ENCODE measurements at places on chromosomes 11 and 22.

- DNase-seq, result peak; percentile 53
Observed at GRCh38 chr22:39349506-39349966, 255 bp upstream of the SYNGR1 start.

DNA sequence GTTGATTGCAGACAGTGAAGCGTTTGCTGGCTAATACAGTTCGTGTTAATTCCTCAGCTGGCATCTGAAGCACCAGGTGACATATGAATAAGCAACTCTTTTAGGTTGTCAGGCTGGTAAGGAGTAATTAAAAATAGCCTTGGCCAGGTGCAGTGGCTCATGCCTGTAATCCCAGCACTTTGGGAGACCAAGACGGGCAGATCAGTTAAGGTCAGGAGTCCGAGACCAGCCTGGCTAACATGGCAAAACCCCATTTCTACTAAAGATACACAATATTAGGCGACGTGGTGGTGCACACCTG is 74.9 kb downstream of the CECR2 start:
- DNase-seq, result no peak

- DNase-seq, result peak; percentile 91
Observed at GRCh38 chr11:17734418-17734911, at the start of gene KCNC1. Gene KCNC1, plus strand, starts transcription at chr11:17734781. Its CDS starts 1,222 bp downstream, at chr11:17736003.

- DNase-seq, result no peak
Observed at GRCh38 chr11:72833811-72834493, 19.7 kb downstream of the ATG16L2 start.

- no peak for DNase-seq
Observed at GRCh38 chr11:83502041-83502440, 215.9 kb upstream of the CCDC90B start.

- DNase-seq, result no peak
Observed at GRCh38 chr11:111193924-111194490, 51.5 kb upstream of the POU2AF2 start.

DNA sequence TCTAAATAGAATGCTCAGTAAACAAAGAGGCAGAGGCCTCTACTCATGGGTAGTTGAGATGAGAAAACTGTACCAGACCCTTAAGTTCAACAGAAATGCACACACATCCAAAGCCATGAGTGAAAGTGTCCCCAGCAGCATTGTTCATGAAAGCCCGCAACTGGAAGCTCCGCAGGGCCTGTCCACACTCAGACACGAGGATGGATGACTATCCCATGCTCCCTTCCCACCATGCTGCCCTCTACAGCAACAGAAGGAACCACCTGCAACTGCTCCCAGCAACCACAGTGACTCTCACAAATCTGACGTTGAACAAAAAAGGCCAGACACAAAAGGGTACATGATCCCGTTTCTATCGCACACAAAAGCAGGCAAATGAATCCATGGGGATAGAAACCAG is 76.9 kb upstream of the ANO1 start:
- DNase-seq, result no peak

DNA sequence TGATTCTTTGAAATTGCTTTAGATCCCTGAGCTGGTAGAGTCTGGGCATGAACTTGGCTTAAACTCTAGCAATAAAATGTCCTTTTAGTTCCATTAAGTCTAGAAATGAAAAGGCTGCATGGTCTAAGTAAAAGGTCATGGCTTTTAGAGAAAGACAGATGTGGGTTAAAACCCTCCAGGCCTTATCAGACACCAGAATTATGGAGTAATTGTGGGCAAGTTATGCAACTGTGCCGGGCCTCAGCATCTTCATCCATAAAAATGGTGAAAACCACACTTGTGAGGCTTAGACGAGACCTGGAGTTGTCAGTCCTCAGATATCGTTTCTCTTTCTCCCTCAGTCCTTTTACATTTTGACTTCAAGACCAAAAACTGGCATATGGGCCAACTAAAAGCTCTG is 597.9 kb upstream of the KIRREL3 start:
- no peak for DNase-seq

- no peak for DNase-seq
Observed at GRCh38 chr11:87213444-87213843, 175.7 kb downstream of the TMEM135 start.

- no peak for DNase-seq
Observed at GRCh38 chr11:118142081-118142480, 10.5 kb downstream of the SCN4B start.

DNA sequence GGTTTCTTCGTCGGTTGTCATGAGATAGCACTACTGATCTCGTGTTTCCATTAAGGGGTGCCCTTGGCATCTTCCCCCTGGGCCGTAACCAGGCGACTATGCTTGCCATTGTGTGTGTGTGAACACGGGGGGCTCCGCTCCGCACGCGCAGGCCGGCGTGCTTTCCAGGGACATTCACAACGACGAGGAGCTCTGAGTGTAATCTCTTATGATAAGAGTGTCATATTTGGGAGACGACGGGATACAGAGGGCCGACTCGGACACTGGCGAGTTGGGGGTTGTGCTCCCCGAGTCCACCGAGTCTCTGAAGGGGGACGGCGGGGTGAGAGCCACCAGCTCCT is 170.9 kb upstream of the CTSC start:
- no peak for DNase-seq

GRCh38 chr11:21511835-21512440 is 680.9 kb upstream of the ANO5 start:
- DNase-seq, result peak; percentile 89

DNA sequence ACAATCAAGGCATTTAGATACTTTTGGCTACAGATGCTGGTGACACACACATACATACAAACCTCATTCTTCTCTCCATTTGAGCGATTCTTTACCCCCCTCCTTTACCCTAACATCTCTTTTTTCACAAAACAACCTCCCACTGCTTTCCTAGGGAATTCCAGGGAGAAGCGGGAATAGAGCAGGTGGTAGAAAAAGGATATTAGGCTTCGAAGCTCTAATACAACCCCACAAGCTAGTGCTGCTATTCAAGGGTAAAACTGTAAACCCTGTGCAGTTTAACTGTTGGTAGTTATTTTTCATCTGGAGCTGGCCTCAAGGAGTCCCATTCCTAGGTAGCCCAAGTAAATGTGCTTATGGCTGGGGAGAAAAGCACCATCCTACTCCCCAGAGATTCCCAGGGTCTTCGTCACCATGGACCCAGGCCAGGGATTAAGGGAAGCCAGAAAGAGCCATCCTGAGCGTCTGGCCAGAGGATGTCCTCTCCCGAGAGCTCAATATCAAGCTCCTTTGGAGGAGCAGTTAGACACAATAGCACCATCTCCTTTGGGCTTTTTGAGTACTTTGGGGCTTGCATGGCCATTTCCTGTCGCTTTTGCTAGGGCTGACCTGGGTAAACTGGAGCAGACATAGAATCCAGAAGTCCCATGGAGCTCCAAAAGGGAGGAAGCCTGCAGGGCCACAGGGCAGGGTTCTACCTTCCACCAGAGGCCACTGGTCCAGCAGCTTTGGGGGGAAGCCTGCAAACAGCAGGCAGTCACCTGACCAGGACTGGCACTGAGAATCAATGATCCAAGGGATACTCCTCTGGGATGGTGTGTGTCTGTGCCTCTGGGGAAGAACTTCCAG is 3.1 kb downstream of the MAML2 start:
- DNase-seq, result no peak

DNA sequence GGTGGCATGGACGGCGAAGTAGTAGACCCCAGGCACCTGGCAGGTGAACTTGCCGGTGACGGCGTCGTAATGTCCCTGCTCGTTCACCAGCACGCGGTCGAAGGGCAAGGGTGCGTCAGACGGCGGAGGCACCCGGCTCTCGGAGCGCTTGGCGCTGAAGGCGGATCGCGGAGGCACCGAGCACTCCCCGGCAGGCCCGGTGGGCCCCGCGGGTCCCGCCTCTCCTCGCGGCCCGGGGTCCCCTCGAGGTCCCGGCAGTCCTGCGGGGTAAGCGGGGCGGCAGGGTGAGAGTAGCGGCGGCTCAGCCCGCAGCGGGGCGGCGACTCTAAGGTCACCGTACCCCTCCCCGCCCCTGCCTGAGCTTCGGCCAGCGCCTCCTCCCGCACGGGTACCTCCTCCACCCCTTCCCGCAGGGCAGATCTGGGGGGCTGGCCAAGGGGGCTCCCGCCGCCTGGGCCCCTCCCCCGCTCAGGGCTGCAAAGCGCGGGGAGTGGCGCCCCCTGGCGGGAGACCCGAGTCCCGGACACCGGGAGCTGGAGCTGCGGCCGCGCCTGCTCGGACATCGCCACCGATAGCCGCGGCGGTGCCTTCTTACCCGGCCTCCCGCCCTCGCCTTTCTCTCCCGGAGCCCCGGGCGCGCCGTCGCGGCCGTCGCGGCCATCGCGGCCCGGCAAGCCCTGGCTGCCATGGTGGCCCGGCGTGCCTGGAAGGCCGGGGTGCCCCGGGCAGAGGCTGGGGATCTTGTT is 921 bp downstream of the C1QTNF5 start:
- DNase-seq, result peak; percentile 76

- no peak for DNase-seq
Observed at GRCh38 chr11:8167796-8168195, 1.0 kb downstream of the RIC3 start.

- DNase-seq, result no peak
Observed at GRCh38 chr22:26406118-26406517, 22.9 kb upstream of the ASPHD2 start.

GRCh38 chr11:124788521-124788920 is 11.7 kb downstream of the MSANTD2 start:
- no peak for DNase-seq

DNA sequence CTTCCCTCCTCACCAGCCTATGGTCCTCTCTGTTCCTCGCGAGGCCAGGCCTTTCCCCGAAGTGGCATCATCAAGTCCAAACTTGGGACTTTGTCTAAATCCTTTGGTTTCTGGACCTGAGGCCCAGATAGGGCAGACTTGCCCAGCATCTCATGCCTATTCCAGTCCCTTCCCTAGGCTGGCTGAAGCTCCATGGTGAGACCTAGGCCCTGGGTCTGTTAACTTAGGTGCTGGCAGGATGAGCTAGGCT is 11.5 kb downstream of the RELA start:
- DNase-seq, result no peak

DNA sequence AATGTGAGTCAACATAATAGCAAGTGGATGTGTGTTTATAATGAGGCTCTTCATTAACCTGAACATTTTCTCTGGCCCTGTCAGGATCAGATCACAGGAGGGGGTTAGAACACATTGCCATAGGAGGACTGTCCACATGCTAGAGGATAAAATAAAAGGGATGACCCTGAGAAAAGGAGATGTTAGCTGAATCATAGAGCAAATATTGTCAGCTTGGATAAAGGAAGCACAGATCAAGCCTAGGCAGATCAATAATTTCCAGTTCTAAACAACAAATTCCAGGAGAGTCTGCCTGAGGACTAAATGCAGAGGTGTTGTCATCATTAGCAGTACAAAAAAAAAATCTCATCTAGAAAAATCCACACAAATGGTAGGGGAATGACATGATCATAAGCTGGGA is 337.9 kb downstream of the LRRC4C start:
- no peak for DNase-seq

DNA sequence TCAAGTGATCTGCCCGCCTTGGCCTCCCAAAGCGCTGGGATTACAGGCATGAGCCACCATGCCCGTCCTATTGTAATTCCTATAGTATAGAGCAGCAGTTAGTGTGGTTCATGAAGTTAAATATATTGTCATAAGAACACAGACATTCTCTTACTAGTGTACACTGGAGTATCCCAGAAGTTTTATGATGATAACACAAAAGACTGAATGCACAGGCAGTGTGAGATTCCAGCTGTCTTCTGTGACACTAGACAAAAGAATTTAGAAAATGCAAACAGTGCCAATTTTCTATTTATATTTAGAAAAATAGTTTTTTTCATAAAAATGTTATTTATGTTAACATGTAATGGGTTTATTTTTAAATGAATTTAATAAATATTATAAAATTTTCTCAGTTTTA is 39.4 kb upstream of the RBX1 start:
- no peak for DNase-seq

DNA sequence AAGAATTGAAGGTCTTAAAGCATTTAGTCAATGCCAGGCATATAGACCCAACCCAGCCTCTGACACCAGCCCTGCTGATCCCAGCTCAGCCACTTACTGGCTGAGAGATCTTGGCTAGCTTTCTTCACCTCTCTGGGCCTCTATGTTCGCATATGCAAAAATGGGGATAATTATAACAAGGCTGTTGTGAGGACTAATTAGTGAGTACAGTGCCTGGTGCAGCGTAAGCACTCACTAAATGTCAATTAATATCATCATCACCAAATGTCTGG is 10.5 kb downstream of the CHST1 start:
- no peak for DNase-seq

- no peak for DNase-seq
Observed at GRCh38 chr11:73536961-73537360, 61.0 kb downstream of the FAM168A start.

GRCh38 chr11:49221112-49221511 is 12.7 kb upstream of the FOLH1 start:
- no peak for DNase-seq

- DNase-seq, result peak; percentile 54
Observed at GRCh38 chr11:109963101-109963500, 130.1 kb upstream of the ZC3H12C start.

- no peak for DNase-seq
Observed at GRCh38 chr11:46808799-46809431, 37.2 kb downstream of the CKAP5 start.

DNA sequence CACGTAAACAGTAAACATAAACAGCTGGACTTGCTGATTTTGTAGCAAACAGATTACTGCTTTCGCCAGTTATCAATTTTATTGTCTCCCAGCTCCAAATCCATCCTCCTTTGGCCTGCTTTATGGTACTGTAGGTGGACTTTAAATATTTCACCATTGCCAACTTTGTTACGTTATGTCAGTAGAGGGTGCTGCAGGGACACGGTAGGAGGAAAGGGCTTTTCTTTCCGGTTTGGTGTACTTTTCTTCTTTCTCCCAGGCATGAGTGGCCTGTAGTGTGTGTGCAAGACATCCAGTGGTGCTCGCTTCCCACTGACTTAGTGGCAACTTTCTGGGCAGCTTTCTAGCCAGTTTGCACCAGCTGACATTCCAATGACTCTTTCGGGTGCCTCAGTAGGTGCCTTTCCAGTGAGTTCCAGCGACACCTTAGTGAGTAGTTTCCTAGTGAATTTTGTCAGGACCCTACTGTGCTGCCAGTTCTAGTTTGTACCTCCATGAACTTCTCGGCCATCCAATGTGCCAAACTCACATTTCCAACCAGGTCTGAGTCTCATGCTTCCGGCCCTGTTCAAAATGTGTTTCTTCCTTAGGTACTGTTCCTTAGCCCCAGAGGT is 267.6 kb upstream of the TENM4 start:
- peak; percentile 22 for DNase-seq
